T-helper 22 cell (primary cell): ENCODE measurements at places on chromosomes 3 and 15.
A peak's percentile ranks its signal among the peaks of the same experiment; 100 is the strongest.

DNA sequence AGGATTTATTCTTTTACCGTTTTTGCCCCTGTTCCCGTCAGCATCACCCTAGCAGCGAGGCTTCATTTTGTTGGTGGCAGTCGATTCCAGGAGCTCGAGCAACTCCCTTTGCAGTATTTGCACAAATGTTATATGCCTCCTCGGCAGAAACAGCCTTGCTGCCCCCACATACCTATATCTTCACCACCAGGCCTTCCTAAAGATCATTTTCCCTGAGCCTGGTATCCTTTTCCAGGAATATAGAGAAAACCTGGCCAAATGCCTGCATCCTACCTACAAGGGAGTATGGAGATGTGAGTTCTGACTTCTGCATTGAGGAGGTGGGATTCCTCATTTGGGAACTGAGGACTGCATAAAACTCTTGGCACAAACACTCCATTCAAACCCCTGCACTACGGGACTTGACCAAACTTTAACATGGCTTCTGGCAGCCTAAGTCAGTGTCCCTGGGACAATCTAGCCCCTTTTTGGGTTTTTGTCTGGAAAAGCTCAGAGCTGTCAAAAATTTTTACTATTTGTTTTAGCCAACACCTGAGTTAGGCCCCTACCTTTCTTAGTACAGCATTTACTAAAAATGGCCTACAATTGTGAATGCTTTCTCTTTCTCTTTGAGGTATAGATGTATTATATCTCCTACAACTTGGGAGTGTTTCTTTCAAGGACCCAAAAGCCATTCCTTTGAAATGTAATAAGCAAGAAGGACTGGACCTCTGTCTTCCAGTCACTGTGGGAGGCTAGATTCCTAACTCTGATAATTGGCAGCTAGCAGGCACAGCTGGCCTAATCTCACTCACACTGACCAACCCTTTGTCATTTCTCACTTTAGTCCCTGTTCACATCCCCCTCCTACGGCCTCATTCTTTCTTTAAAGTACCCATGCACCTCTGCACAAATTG is 12.1 kb upstream of the UBE2Q2 start:
- no peak for DNase-seq

- peak; percentile 33 for DNase-seq
Observed at GRCh38 chr15:85858586-85859375, 64.1 kb upstream of the KLHL25 start.

DNA sequence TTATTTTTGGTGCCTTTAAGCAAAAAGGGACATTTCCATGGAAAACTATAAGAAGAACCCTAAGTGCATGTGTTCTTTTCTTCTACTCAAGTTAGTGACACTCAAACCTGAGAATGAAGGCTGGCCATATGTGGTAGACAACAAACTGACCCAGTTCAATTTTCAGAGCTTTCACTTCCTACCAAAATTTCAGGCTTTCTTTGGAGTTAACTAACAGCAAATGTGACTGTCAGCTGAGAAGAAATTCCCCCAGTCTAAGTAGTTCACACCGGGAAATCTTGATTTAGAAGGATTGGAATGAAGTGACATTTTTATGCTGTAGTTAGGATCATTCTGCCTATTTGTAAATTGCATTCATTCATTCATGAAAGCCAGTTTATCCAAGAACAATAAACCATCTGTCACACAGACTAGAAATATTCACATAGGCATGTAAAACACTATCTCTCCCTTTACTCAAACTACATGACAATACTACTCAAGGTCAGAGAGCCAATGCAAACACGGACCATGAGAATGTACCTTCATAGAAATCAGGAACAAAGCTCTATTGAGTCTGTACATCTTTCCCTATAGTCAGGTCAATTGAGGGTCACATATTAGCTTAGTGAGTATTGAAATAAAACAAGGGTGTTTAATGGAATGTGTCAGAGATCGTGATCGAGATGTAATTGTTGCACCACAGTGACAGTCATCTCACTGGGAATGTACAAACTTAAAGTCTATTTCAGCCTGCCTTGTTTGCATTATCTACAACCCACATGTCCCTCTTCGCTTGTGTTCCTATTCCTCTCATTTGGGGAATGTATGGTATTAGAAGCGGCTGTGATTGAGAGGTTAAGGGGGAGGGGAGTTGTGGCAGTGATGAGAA is 113.8 kb upstream of the TGFBR2 start:
- DNase-seq, result no peak

GRCh38 chr15:62637574-62637897 is 405.0 kb upstream of the TPM1 start:
- no peak for DNase-seq

DNA sequence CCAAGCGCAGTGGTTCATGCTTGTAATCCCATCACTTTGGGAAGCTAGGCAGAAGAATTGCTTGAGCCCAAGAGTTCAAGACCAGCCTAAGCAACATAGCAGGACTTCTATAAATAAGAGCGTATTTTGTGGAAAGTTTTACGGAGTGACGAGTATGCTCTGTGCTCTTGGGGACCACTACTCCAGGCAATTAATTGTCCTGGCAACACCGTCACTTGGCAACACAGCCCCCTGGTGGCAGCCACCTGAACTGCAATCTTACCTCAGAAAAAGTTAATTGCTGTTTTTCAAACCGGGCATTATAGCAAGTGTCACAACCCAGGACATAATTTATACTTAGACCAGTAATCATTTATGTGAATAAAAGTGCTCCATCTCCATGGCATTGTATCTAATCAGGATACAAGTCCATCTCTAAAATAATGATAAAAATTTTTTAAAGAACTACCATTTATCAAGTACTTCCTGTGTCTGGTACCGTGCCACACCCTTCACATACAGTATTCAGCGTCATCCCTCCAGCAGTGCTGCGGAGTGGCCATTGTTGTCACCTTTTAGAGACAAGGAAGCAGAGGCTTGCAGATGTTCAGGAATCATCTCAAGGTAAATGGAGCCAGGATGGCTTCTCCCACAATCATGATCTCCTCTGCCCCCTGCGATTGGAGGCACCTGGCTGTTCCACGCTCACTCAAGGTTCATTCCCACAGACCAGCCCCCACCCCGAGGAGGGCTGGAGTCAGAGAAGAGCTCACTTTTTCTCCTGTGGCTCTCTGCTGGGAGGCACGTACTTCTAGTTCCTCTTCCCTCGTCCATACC is 34.5 kb downstream of the PLA2G4D start:
- DNase-seq, result no peak

DNA sequence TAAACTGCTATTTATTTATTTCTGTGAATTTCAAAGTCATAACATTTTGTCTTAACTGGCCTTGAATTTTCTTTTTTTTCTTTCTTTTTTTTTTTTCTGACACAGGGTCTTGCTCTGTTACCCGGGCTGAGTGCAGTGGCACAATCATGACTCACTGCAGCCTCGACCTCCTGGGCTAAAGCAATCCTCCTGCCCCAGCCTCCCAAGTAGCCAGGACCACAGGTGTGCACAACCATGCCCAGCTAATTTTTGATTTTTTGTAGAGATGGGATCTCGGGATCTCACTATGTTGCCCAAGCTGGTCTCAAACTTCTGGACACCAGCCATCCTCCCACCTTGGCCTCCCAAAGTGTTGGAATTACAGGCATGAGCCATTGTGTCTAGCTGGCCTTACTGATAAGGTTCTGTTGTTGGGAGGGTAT is 77.4 kb upstream of the TNFSF10 start:
- no peak for DNase-seq

- DNase-seq, result no peak
Observed at GRCh38 chr15:65305150-65305758, 777 bp downstream of the RNU5B-1 start.

DNA sequence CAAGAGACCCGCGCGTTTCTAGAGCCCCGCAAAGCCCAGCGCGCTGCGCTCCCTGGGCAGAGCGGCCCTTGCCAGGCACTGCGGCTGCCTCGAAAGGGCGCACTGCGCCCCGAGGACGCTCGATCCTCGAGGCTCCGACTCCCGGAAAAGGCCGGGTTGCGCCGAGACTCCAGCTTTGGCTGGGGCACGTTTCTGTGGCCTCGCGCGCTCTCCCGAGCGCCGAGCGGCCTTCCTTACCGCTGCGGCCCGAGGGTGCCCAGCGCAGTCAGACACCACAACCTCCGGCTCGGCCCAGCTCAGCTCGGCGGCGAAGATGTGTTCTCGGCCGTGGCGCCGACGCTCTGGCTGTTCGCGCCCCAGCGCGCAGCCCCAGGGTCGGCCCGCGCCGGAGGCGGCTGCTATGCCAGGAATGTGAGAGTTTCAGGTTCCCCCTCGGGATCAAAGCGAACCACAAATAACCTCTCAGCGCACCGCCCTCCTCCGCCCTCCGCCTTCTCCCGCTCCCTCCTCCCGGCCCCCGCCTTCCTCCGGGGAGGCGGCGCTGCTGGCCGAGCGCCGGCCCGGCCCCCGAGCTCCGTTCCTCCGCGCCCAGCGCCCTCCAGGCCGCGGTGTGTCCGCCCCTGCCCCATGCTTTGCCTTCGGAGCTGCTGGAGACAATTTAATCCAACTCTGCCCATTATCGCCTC is at the start of gene AMOTL2:
Gene AMOTL2, minus strand, starts transcription at position 343 of the 686 bp plus-strand sequence. CDS start 3,014 bp downstream, outside the sequence.
- DNase-seq, result no peak

- no peak for DNase-seq
Observed at GRCh38 chr3:178002113-178002512, 534.1 kb upstream of the KCNMB2 start.

DNA sequence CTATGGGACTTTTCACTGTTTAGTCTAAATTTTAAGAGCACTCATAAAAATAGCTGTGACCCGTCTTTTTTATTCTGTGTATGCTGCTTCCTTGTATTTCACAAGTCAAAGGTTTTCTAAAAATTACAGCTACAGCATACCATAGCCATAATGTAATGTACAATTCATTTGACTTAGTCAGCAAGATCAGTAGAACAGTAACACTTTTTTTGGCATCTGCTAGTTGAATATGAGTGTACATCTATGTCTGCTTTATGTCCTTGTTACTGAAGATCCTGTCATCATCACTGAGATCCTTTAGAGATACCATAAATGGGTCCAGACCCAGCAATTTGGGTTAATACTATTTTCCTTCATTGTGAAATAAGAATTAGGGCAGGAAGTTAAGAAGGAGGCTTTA is 42.2 kb downstream of the CMSS1 start:
- DNase-seq, result no peak

GRCh38 chr3:129317014-129317771 is 38.5 kb downstream of the HMCES start:
- DNase-seq, result no peak

- DNase-seq, result no peak
Observed at GRCh38 chr3:139529662-139530061, 9.9 kb downstream of the RBP1 start.

- peak; percentile 20 for DNase-seq
Observed at GRCh38 chr3:141411251-141411771, 43.0 kb downstream of the ZBTB38 start.

GRCh38 chr3:30112902-30113484 is 493.4 kb upstream of the TGFBR2 start:
- DNase-seq, result no peak

- DNase-seq, result no peak
Observed at GRCh38 chr3:190645932-190646460, 132.1 kb downstream of the IL1RAP start.

- no peak for DNase-seq
Observed at GRCh38 chr3:196140224-196140623, 58.3 kb upstream of the TFRC start.

GRCh38 chr15:101148166-101148880 is 103.5 kb downstream of the CHSY1 start:
- DNase-seq, result no peak

DNA sequence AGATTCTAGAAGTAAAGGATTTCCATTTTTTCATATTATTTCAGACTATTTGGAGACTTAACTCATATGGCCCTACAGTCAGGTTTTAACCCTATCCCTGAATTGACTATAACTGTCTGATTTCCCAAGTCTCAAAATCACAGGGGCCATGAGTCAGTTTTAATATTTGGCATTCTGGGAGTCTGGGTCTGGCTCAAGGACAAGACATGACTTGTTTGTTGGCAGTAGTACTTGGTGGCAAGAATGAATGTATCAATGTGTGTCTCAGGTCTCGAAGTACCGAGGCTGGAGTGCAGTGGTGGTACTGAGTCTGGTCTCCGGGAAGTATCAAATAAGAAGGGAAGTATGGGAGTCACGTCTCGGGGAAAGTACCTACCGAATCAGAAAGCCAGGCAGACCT is 10.8 kb downstream of the UMPS start:
- DNase-seq, result no peak

- DNase-seq, result no peak
Observed at GRCh38 chr3:155441506-155441905, 148.0 kb upstream of the STRIT1 start.

DNA sequence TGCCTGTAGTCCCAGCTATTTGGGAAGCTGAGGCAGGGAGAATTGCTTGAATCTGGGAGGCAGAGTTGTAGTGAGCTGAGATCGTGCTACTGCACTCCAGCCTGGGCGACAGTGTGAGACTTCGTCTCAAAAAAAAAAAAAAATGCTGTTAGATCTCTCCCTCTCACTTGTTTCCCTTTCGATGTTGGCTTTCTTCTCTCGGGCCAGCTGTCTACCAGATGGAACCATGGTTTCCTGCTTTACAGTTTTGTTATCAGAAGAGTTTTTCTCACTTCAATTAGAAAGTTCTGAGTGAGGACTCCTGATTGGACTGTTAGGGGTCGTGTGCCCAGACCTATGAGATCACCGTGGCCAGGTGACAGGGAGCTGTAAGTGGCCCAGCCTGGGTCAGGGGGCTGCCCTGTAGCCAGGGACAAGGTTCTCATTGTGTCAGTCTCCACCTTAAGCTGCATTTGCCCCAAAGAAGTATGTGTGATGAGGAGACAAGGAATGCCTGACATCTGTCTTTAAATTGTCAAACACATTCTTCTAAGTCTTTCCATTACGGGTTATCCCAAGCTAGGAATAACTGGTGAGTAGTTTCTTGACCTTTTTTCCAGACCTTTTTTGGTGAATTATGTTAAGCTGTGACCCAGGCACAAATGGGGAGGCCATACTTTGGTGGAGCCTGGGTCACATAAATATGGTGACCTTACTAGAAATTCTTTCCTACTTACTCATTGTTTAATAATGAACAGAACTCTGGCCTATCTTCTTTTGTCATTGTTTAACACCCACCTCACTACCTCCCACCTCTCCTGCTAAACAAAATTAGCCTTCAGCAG is 25.2 kb downstream of the SNAPC5 start:
- peak; percentile 7 for DNase-seq

- no peak for DNase-seq
Observed at GRCh38 chr3:169865176-169865767, 4.5 kb downstream of the LRRC31 start.

DNA sequence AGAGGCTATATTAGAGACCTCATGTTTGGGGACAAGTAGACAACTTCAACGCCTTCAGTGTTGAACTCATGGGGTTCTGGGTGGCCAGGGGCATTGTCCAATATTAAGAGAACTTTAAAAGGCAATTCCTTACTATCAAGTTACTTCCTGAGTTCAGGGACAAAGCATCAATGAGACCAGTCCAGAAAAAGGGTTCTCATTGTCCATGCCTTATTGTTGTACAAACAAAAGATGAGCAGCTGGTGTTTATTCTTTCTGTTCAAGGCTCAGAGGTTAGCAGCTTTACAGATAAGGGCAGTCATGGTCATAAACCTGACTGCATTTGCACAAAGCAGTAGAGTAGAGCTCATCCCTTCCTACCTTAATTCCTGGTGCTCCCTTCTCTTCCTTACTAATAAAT is 18.5 kb upstream of the PDHB start:
- no peak for DNase-seq
